ENCODE measurements at places on chromosomes 6 and 20.

DNA sequence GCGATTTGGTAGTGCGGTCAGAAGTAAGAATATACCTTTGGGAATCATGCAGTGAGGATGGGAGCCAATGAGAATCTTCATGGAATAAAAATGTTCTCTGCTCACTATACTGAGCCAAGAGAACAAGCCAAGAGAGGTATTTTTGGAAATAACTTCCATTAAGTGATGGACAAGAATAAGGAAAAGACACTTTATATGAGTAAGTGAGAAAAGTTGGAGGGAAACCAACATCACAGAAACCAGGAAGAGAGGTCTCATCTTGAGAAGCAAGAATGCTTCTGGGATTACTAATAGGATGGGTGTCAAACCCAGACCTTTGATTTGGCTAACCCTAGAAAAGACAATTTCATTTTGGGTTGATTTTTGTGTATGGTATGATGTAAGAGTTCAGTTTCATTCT lies 181.2 kb upstream of the JAG1 start:
- no peak for DNase-seq

GRCh38 chr6:147922799-147923198 lies 414.3 kb downstream of the SAMD5 start:
- DNase-seq: no peak

DNA sequence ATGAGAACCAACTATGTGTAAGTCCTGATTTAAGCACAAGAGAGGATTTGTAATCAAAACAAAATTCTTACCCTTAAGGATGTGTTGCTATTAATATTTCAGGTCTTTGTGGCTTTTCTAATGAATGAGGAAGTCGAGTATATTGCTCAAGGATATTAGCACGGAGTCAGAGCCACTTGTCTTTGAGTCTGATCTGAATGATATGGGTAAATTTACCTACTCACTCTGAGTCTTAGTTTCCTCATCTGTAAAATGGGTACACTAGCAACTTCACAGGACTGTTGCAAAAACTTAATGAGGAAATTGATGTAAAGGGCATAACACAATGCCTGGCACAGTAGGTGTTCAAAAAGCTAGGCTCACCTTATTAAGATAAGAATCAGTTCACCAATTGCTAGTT lies 30.0 kb upstream of the QKI start:
- DNase-seq: no peak

- DNase-seq: no peak
Measured at GRCh38 chr6:158000530-158001307, 19.1 kb downstream of the SYNJ2 start.

GRCh38 chr6:45200510-45200909 lies 127.6 kb upstream of the RUNX2 start:
- DNase-seq: no peak

- DNase-seq: peak; percentile 86
Measured at GRCh38 chr6:90219209-90219985, 77.2 kb downstream of the BACH2 start.

DNA sequence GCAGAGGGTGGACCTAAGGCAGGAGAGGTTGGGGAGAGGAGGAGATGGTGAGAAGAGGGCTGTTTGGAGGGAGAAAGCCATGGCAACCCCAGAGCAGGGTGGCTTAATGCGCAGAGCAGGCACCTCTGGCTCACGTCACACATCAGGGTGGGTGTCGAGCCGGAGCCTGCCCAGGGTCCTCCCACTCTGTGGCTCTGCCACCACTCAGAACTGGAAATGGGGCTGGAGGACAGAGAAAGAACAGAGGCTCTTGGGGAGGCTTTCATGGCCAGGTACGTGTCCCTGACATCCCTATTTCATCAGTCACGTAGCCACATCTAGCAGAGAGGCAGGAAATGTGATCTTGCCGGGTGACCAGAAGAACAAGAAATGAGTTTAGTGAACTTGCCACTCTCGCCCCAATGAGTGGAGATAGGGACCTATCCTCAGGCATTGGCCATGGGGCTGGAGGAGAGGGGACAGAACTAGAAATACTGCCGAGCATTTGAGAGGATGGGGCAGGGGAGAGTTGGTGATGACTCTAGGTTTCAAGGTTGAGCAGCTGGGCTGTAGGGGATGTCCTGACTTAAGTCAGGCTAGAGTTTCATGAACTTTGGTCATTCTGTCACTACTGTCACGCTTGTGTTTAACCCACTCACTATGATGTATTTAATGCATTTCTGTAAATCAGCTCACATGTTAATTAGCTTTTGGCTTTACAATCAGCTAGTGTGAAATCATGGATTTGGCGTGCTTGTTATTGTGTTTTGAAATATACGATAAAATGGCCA lies 52.7 kb downstream of the CDH26 start:
- no peak for DNase-seq

DNA sequence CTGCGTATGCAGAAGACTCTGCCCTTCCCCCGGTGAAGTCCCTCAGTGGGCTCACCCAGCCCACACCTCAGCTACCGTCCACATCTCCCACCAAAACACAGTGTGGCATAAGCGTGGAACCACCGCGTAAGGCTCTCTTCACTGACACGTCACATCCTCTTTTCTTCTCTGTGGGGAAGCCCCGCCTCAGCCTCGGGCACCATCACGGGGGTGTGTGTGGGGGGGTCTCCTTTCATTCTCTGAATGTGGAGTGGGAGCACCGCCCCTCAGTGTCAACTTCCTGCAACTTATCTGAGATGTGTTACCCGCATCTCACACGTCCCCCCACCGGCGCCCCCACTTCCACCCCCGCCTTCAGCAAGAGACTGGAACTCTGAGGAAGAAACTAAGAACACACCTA lies 388.4 kb upstream of the JARID2 start:
- DNase-seq: no peak

GRCh38 chr6:38119516-38119915 lies 300.0 kb downstream of the ZFAND3 start:
- no peak for DNase-seq

DNA sequence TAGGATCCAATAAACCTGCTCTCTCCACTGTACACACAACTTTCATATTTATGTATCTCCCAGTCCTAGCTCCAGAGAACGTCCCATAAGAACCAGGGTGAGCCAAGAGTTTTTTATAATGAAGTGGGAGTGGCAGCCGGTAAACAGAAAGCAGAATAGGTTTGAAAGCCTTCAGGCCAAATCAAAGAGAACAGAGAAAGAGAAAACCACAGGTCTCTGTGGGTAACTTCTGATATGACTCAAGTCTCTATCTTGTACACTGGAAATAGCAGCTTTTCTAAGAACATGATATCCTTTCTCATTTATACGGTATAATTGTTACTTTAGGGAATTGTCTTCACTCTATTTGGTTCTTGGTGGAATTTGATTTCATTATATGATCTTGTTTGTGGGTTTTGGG lies 273.6 kb downstream of the PACRG start:
- no peak for DNase-seq

GRCh38 chr6:116074732-116075390 lies 14.2 kb upstream of the FRK start:
- DNase-seq: no peak

GRCh38 chr6:113805173-113805790 lies 51.9 kb upstream of the MARCKS start:
- no peak for DNase-seq

- DNase-seq: peak; percentile 1
Measured at GRCh38 chr6:6516666-6517458, 71.7 kb upstream of the LY86 start.

- DNase-seq: no peak
Measured at GRCh38 chr20:51100617-51101016, 77.7 kb upstream of the KCNG1 start.

- peak; percentile 95 for DNase-seq
Measured at GRCh38 chr20:64001607-64002011, 20.7 kb downstream of the PRPF6 start.

DNA sequence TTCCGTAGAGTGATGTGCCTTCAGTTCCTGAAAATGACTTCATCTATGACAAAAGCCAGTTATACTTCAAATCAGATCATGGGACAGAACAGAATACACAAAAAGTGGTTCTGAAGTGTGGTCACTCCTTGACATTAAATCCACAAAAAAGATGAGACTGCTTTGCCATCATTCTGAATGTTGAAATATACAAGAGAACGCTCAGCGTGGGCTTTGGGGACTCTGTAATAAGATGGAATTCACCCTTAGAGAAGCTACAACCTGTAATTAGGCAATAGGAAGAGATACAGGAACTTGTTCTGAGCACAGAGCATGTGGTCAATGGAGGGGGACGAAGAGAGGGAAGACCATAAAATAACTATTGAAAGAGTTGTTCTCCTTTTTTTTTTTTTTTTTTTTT lies 184.3 kb downstream of the CARMIL1 start:
- no peak for DNase-seq

- DNase-seq: no peak
Measured at GRCh38 chr6:5208471-5208971, 52.2 kb downstream of the LYRM4 start.

DNA sequence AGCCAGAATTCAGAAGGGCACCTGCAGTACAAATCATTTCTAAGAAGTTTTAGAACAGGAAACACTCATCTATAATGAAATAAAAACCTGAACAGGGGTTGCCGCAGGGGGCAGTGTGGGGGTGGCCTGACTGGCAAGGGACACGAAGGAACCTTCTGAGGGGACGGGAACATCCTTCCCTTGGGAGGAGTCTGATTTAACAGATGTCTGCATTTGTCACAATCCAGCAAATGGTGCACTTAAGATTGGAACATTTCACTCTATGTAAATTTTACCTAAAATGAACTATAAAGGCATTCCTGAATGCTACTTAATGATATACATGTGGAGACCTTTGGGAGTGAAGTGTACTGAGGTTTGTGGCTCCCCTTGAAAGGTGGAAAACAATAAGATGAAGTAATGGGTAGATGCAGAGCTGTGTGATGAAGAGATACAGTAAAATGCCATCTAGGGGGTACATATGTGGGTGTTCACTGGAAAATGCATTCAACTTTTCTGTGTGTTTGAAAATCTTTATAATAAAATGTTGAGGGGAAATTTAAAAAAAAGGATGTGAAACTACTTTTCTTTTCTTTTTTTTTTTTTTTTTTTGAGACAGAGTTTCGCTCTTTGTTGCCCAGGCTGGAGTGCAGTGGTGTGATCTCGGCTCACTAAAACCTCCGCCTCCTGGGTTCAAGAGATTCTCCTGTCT lies 89.5 kb downstream of the SNX5 start:
- no peak for DNase-seq

DNA sequence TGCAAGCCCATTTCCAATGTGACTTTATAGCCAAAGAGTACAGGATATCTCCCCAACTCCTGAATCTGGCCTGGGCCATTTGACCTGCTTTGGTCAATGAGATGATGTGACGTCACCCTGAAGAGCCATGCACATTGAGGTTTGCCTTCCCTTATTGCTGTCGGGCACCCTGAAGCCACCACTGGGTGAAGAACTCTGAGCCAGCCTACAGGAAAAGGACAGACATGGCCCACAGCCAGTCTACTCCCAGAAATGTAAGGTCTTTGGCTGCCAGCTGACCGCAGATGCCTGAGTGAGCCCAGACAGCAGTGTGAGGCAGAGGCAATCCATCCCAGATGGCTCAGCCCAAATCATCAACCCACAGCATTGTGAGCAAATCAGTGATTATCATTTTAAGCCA lies 3.7 kb upstream of the SYNDIG1 start:
- DNase-seq: no peak
